ENCODE measurements at places on chromosomes 2 and 18.

DNA sequence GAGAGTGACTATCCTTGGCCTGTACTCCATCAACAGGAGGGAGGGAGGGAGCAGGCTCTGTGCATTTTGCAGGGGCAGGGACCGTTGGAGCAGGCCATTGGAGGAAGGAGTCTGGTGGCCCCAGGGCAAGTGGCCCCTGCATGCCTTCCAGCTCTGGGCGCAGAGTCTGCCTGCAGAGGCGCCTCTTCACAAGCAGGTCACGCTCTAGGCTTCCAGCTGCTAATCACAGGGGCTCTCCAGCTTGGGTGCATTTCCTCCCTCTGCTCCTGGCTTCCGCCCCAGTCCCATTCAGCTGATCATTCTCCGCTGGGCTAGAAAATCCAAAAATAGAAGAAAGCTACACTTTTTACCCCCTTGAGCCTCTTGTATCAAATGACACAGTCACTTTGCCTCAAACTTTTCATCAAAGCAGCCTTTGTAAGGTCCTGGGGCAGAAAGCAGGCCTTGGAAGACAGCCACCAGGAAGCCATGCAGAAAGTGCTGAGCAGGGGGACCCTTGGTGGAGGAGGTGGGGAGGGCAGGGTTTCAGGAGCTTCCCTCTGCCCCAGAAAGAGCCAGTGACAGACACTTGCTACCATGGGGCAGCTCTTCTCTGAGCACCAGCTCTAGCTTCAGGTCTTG, 11.3 kb downstream of the TMEM247 start:
- DNase-seq, result no peak

DNA sequence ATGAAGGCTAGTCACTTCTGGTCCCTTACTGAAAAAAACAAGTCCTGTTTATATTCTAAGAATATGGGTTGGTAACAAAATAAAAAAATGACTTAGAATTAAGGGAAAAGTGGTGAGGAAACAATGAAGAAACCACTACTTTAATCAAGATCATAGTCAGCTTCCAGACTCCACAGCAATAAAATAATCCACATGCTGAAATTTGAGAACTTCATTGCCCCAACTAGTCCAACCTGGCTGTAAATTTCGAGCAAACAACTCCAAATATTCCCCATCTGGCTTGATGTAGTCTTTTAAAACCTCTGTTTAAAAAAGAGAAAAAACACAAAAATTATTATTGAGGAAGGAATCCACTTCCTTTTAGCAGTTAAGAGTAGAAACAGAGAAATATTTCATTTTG, 32.5 kb downstream of the METTL4 start:
- DNase-seq, result no peak

DNA sequence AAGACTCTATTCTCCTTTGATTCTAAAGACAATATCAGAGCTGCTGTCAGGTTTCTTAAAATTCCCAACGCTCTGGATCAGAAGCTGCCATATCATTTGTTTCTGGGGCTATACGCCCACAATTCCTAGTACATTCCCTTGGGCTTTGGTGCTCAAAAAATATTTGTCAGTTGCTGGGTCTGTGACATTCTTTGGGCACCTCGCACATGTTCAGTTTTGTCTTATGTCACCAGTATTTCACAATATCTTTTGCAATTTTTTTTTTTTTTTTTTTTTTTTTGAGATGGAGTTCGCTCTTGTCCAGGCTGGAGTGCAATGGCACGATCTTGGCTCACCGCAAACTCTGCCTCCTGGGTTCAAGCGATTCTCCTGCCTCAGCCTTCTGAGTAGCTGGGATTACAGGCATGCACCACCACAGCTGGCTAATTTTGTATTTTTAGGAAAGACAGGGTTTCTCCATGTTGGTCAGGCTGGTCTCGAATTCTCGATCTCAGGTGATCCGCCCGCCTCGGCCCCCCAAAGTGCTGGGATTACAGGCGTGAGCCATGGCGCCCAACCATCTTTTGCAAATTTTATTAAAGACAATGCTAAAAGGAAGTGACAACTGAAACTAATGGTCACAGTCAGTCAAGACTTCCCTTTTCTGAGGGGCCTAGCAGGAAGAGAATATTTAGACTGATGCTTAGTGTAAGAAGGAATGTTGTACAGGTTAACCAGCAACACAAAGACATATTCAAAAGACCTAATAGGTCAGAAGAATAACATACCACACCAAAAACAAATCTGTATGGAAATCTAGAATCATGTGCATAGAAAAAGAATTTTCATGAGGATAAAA, 6.8 kb downstream of the ZNF397 start:
- DNase-seq, result no peak

DNA sequence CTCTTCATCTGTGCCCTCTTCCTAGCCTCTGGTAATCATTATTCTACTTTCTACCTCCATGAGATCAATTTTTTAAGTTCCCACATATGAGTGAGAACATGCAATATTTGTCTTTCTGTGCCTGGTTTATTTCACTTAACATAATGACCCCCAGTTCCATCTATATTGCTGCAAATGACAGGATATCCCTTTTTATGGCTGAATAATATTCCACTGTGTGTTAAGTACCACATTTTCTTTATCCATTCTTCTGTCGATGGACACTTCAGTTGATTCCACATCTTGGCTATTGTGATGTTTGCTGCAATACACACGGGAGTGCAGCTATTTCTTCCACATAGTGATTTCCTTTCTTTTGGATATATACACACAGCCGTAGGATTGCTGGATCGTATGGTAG, 43.9 kb upstream of the CNOT11 start:
- DNase-seq, result no peak

DNA sequence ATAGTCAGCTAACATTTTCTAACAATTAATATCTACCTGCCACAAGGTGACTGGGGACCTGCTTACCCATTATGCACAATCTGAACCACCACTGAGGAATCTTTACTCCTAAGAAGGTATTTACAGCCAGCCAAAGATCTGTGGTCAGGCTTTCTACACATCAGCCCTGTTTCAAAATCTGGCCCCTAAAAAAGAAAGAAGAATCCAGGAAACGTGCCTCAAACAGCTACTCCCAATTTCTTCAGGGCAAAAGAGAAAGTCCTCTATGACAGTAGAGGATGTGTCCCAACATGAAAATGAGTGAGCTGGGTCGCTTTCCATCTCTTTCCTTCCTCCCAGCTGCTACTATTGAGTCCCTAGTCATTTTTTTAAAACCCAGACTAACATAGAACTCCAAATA, 79.5 kb downstream of the EPB41L3 start:
- no peak for DNase-seq

GRCh38 chr18:74784752-74785151, 187.1 kb downstream of the ZNF407 start:
- DNase-seq, result no peak

DNA sequence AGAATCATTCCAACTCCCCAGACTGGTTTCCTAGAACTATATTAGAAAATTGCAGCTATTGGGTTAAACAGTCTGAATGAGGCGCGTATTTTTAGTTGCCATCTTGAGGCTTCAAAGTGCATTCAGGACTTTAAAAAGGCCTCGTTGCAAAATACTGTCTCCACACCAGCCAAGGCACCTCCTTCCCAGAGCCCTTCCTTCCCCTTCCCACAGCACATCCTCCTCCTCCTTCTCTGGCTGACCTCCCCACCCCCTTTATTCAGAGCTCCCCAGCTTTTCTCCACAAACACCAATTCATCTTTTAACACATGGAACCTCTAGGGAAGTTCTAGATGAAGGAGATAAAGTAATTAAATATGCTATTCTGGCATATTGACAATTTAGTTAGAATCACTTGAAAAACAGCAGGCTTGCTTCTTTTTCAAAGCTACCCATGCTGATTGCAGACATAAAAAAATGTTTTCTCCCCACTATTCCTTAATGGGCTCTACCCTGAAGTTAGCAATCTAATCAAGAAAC, 90.3 kb downstream of the RTP5 start:
- no peak for DNase-seq

DNA sequence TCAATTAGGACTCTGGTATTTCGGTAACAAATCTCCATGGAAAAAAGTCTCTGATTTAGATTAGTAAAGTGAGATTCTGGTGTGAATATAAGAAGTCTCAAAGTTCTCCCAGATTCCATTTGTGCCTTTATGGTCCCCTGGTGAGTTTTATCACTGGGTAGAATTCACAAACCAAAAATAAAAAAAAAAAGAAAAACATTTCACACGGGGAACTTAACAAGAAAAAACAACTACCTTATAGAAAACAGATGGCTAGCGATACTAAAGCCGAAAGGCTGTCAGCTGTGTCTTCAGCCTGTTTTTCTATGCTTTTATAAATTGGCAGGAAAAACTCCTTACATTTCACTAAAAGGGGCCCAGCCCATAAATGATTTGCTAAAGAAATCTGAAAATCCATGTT, 50.6 kb downstream of the COL5A2 start:
- DNase-seq, result no peak

GRCh38 chr18:79962835-79963657, 1.4 kb upstream of the HSBP1L1 start:
- DNase-seq, result no peak

- DNase-seq, result no peak
These were observed 169.1 kb upstream of the TRIB2 start for GRCh38 chr2:12547566-12548170.

GRCh38 chr2:119474371-119475224, 42.9 kb downstream of the TMEM37 start:
- DNase-seq, result no peak

GRCh38 chr2:124426625-124427024, 401.5 kb downstream of the CNTNAP5 start:
- no peak for DNase-seq

DNA sequence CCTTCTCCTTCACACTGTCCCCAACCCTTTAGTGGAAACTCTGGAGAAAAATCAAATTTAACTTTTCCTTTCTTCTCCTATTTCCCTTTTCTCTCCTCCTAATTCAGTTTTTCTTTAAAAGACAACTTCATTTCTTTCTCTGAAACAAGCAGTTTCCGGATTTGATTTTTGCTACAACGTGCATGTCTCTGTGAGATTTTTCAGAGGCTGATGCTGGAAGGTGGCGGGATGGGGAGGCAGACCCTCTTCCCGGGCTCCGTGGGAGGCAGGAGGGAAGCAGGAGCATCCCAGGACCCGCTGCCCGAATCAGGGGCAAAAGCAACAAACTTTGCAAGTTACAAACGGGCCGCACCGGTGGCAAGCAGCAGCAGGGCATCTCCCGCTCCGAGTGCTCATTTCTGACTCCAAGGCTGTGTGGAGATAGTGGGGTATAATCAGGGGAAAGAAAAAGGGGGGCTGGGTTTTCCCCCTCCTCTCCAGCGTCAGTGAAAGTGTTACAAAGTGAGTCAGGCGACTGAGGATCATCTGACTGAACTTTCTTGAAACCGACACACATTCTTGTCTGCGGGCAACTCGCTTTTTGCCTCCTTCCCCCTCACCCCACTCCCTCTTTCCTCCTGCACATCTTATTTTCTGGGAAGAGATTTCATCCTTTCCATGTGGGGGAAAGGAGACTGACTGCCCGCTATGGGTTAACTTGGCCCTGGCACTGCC, 6.4 kb downstream of the ZEB2 start:
- no peak for DNase-seq

DNA sequence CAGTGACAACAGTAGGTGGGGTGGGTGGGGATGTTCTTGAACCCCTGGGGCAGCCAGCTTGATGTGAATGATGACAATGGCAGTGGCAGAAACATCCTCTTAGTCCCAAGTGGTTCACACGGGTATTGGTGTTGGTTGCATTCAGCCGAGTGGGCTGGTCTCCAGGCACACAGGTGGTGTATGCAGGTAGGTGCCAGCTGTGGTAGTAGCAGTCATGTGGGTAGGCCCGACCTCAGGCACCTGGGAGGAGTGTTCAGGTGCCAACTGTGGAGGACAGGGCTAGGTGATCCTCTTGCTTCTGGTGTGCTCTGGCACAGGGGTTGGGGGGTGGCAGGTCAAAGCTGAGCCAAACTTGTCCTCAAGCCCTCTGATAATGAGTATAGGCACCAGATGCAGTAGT, 327.6 kb upstream of the CYP26B1 start:
- DNase-seq, result no peak

- DNase-seq, result no peak
These were observed 207.5 kb downstream of the STK39 start for GRCh38 chr2:168039881-168040280.

DNA sequence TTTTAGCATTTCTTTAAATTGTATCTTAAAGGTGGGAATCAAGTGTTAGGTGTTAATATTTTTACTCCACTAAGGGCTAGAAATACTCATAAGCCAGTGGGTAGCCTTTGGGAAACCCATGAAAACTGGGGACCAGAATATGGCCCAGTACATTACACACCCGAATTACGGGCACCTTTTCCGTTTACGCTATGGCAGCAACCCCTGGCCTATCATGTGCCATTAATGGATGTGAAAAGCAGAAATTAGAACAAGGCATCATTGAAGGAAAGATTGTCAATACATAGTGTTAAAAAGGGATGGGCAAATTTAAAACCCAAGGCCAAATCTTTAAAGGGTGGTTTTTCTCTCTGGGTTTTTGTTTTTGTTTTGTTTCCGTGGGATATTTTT, 781 bp downstream of the FARP2 start:
- no peak for DNase-seq

DNA sequence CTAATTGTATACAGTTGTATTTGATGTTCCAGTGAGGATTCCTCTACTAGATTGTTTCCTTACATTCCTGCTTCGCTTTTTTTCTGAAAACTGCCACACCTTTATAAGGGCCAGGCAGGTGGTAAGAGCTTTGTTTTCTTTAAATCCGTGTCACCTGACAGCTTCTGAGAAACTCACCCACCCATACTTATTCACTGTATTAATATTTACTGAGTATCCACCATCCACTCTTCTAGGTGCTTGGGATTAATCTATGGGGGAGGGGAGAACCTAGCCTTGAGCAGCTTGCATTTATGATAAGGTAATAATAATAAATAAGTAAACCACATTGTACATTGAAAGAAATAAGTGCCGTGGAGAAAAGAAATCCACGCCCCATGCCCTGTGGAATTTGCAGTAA, 174.7 kb upstream of the AGAP1 start:
- no peak for DNase-seq

- DNase-seq, result no peak
These were observed 9.6 kb upstream of the DPYSL5 start for GRCh38 chr2:26838121-26838906.

GRCh38 chr2:37555457-37555856, 116.0 kb downstream of the CDC42EP3 start:
- no peak for DNase-seq

- DNase-seq, result no peak
These were observed 408.9 kb downstream of the RIT2 start for GRCh38 chr18:42706618-42707017.

- no peak for DNase-seq
These were observed 19.7 kb downstream of the ATP6V1C2 start for GRCh38 chr2:10741139-10741538.

- no peak for DNase-seq
These were observed 68.3 kb downstream of the REV1 start for GRCh38 chr2:99421469-99421868.

- no peak for DNase-seq
These were observed 172.5 kb downstream of the PDE11A start for GRCh38 chr2:177900082-177900481.

DNA sequence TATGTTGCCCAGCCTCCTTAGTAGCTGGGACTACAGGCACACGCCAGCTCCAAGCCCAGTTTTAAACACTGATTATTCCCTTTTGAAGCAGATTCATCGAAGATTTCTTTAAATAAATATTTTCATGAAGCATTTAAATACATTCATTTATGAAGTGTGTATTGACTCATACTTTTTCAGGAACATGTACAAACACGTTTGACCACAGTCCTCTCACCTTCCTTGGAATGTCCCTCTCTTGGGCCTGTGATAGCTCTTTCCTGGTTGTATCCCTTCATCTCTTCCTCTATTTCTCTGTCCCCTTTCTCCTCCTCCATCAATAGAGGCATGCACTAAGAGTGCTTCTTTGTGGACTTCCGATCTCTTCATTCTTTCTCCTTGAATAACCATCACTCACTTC, 2.5 kb downstream of the PSTPIP2 start:
- DNase-seq, result no peak
